Activated naive CD8-positive, alpha-beta T cell treated with anti-CD3 and anti-CD28 coated beads, Interleukin-2, amount 50 U/mL, for 24 hours (primary cell): ENCODE measurements at places on chromosomes 7 and 10.
A peak's percentile ranks its signal among the peaks of the same experiment; 100 is the strongest.

GRCh38 chr10:80530251-80530650, 7.5 kb upstream of the SH2D4B start:
- peak; percentile 48 for DNase-seq

DNA sequence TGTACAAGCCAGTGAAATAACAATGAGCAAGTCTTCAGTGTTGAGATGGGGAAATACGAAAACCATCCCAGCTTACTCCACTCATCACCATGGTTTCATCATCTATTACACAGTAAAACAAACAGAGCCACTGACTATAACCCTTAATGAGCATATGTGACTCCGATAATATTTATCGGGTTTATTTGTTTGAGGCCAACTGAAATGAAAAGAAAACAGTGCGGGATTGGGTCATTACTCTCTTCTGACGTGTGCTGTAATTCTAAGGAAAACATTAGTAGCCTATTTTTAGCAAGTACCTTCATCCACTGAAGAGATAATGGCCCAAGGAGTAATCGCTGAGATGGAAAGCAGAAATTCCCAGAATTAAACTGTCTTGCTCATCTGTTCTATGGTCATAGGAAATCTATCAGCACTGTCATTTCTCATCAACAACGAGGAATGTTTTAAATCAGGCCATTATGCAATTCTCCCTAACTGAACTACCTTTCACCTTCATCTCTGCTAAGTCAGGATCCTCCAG, 716.5 kb downstream of the INHBA start:
- no peak for DNase-seq

- no peak for DNase-seq
These were observed 19.4 kb downstream of the SPOCK2 start for GRCh38 chr10:72068901-72069446.

GRCh38 chr7:5629941-5630340, 151.5 kb downstream of the RNF216 start:
- peak; percentile 45 for DNase-seq

DNA sequence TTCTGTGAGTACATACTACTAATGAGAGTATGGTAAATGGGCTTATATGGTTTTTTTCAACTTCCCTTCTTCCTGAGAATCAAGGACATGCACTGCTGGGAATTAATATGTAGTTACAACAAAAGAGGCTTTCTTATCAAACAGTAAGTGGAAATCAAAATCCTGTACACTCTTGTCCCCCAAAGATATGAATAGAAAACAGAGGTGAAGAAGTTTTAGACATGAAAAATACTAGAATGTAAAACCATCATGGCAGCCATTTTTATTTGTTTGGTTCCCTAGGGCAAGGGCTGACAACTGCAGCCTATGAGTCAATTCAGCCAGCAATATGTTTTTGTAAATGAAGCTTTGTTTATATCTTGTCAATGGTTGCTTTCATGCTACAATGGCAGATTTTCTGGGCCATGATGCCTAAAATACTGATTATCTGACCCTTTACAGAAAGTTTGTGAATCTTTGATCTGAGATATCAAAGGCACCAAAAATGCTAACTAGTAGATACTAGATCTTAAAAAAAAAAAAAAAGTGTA, 422.4 kb downstream of the PARD3 start:
- DNase-seq, result no peak

DNA sequence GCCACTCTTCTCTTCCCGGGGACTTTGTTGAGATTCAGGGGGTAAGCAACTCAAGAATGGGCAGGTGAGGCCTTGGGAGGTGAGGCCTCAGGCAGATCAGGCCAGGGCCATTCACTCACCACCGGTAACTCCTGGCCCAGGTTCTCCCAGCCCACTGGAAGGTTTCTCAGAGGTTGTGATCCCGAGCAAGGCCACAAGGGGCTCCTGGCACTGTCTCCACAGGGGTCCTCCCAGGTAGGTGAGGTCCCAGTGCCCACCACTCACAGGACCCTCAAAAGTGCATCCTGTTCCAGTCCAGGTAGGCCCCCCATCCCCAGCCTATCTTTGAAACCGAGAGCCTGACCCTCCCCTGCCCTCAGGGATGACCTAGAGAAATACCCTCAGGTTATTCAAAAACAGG, 236.1 kb downstream of the BUB3 start:
- no peak for DNase-seq

- DNase-seq, result no peak
These were observed at the start of gene C10orf105 for GRCh38 chr10:71719464-71720201. Gene C10orf105, minus strand, starts transcription at chr10:71719778. Its CDS starts 3,441 bp downstream, at chr10:71716337.

- no peak for DNase-seq
These were observed 85.2 kb downstream of the EBF3 start for GRCh38 chr10:129878835-129879234.

DNA sequence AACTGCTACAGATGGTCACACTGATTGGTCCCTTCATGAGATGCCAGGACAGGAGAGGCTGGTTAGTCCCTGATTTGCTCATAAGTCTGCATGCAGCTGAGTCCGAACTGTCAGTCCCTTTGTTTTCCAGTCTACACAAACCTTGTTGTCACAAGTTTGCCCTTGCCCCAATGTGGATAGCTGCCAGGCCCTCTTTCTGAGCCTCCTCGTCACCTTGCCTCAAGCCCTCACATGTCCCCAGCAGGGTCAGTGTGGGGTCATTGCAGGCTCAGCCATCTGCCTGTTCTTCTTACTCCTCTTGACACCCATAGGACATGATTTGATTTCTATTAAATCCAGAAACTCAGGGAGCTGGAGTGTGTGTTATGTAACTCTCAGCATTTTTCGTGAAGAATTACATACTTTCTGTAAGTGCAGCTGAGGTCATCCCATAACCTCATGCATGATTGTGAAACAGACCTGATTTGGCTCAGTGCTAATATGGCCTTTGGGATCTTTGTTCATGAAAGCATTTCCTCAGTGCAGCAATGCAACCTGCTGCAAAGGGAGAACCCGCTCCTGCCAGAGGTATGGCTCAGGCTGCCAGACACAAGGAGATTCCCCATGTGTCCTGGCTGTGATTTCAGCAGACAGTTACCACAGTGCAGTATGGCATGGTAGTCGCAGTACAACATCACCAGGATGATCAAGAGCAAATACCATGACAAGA, 70.0 kb upstream of the ZMIZ2 start:
- DNase-seq, result no peak

- DNase-seq, result no peak
These were observed 171.7 kb downstream of the LSM5 start for GRCh38 chr7:32318300-32319011.

GRCh38 chr7:97499204-97499603, 232.7 kb upstream of the TAC1 start:
- peak; percentile 3 for DNase-seq
